ENCODE measurements at places on chromosomes 5 and 9.
A peak's percentile ranks its signal among the peaks of the same experiment; 100 is the strongest.

GRCh38 chr9:129768486-129768885 lies 15.6 kb upstream of the PTGES start:
- no peak for DNase-seq

DNA sequence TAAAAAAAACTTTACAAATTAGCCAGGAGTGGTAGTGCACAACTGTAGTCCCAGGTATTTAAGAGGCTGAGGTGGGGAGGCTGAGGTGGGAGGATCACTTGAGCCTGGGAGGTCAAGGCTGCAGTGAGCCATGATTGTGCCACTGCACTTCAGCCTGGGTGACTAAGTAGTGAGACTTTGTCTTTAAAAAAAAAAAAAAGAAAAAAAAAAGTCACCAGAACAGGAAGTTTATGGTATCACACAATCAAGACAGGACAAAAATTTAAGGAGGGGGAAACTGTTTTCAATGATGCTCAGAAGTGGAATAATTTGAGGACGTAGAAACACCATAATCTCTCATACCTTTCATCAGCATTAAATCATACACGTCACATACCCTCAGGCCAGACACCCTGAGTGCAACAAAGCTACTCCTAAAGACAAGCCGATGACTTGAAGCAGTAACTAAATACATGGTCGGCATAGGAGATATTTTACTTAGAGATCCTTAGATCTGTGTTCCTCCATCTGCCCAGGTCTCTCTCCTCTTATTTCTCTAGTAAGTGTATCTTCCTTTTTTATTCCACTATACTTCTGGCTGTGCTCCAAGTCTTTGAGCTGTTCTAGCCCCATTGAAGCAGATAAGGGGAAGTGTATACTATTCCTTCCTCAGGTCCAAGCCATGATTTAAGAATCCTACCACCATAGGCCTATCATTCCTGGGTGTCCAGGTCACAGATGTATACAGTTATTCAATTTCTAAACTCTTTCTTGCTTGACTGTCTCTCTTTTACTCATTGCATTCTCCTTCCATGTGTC lies 91.3 kb upstream of the APC start:
- DNase-seq = no peak

- DNase-seq = no peak
These were observed 169.0 kb downstream of the SYK start for GRCh38 chr9:90970608-90971007.

DNA sequence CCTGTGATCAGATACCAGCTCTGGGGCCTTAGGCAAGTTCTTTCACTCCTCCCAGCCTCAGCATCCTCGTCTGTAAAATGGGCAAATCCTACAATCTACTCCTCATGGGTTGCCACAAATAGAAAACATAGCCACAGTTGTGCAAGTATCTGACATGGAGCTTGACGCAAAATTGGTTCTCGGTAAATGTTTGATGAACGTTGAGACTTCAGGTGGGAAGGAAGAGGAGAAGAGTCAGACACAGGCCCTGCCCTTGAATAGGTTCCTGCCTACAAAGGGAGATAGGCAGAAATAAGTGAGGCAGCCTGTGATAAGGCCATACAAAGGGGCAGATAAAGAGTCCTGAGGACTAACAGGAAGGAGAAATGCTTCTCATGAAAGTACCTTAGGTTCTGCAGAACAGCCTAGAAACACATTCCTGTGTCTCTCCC lies 26.1 kb upstream of the CPEB4 start:
- no peak for DNase-seq

- DNase-seq = no peak
These were observed 481.0 kb upstream of the RGMB start for GRCh38 chr5:98292496-98292895.

GRCh38 chr5:95976606-95977005 lies 15.0 kb upstream of the ELL2 start:
- DNase-seq = no peak

DNA sequence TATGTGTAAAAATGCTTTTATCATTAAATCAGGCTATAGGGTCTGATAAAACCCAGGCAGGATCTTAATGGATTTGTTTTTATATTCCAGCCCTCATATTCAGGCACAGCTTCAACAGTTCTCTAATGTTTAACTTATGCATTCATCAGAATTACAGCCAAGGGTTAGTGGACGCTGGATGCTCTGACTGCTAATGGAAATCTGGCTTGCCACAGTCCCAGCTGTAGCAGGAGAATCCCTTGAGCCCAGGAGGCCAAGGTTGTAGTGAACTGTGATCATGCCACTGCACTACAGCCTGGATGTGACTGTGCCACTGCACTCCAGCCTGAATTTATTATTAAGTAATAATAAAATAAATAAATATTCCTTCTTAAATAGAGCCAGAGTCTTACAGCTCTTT lies 98.0 kb downstream of the SLC25A46 start:
- DNase-seq = no peak

DNA sequence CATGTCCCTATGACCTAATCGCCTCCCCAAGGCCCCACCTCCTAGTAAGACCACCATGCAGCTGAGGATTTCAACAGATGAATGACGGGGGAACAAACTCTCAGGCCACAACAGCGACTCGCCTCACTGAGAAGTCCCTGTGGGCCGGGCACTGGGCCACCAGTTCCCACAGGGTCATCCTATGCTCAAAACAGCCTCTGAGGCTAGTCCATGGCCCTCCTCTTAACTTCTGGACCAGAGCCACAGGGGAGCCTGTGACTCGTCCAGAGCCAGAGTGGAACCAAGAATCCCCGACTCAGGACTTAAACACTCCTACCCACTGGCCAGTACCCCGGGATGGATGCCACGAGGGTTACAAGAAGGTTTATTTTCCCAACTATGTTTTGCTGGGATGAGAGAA lies 12.3 kb downstream of the GFPT2 start:
- DNase-seq = no peak

DNA sequence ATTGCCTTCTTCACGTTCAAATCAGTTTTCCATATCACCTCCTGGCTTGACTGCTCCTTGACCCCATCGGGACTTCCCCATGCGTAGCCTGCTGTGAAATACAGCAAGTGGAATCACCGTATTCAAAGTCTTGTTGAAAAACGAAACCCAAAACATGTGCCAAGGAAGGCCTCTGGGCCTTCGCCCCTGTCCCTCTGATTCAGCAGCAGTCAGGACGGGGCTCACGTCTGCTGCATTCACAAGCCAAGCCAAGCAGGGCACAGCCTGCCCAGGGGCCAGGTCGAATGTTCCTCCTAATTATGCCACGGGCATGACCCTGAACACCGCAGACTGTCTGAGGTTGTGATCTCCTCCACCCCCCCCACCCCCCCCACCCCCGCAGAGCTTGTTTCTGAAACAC lies 960 bp upstream of the CTNND2 start:
- no peak for DNase-seq

DNA sequence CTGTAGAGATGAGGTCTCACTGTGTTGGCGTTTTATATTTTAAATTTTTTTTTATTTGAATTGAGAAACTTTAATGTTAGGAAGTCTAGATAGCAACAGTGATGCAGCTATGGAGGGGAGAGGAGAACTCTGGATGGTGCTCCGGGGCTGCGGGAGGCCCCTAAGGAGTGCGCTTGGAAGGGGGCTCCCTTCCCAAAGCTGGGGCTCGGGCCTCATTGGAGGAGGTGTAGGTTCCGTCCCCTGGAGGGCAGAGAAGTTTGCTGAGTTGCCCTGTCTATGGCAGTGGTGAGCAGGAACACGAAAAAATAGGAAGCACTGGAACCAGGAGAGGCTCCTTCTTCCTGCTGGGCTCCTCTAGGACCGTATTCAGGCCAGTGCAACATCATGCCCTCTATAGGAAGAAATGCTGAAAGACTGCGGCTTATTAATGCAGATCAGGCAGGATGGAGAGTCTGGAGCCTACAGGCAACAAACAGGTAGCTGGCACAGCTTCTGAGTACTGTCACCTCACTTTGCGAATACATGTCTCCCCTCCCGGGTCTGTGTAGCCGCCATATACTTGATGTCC lies 16.1 kb downstream of the AHRR start:
- DNase-seq = no peak

DNA sequence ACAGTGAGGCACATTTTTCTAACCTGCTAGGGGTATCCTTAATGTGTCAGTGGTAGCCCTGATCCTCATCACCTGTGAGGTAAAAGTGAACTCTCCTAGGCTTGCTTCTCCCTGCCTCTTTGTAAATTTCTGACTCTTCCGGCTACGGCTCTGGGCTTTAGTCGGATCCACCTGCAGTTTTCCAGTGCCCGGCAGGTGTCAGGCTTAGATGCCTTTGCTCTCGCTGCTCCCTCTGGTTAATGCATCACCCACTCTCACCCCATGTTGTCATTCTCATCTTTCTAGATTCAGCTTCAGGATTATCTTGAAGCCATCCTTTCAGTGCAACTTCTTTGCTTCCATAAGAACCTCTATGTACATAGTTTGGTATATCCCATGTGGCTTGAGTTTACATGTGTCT lies 3.6 kb downstream of the CEP78 start:
- no peak for DNase-seq

GRCh38 chr5:61274511-61274911 lies 57.5 kb upstream of the ZSWIM6 start:
- no peak for DNase-seq

GRCh38 chr5:30030101-30030500 lies 1163.4 kb upstream of the CDH6 start:
- DNase-seq = no peak

- no peak for DNase-seq
These were observed 52.2 kb downstream of the HSD17B3 start for GRCh38 chr9:96249746-96250145.

GRCh38 chr5:161380486-161380885 lies 166.0 kb downstream of the GABRB2 start:
- no peak for DNase-seq

GRCh38 chr5:73045623-73046022 lies 74.8 kb upstream of the TMEM171 start:
- DNase-seq = no peak

GRCh38 chr9:26163931-26164330 lies 485.7 kb upstream of the TUSC1 start:
- DNase-seq = no peak

- DNase-seq = no peak
These were observed 24.7 kb downstream of the NTRK2 start for GRCh38 chr9:84694248-84694647.

DNA sequence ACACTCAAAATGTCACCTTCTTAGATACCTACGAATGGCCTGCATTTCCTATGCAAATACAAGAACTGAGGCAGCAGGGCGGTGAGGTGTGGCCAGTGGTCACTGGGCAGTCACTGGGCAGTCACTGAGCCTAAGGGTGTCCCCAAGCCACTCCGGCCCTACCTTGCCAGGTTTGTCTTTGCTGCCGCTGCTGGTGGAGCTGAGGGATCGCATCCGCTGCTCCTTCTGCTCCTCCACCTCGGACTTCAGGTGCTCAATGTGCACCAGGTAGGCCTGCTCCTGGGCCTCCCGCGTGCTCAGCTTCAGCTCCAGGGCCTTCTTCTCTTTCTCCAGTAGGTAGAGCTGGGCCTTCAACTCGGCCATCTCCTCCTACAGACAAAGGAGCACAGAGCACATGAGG lies 72.3 kb downstream of the DCP2 start:
- DNase-seq = no peak

DNA sequence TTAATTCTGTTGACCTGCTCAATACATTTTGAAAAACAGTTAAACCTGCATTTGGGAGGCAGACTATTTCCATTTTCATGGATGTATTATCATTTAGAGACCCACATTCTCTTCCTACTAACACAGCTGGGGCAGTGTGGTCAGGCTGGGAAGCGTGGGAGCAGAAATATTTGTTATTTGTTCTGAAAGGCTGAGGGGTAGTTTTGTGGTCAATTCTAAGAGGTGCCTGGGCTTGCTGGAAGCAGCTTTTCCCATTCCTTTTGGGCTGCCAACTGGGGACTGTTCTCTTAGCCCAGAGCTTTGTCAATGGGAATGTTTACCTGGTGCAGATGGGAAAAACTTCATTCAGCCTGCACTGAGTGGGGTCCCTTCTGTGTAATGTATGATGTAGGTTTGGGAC lies 171.4 kb upstream of the DAP start:
- no peak for DNase-seq

GRCh38 chr5:109997161-109997560 lies 307.4 kb downstream of the MAN2A1 start:
- no peak for DNase-seq

- no peak for DNase-seq
These were observed 176.7 kb downstream of the NXNL2 start for GRCh38 chr9:88711719-88712118.

- peak; percentile 70 for DNase-seq
These were observed 16.3 kb downstream of the NMRK1 start for GRCh38 chr9:75071530-75072122.

DNA sequence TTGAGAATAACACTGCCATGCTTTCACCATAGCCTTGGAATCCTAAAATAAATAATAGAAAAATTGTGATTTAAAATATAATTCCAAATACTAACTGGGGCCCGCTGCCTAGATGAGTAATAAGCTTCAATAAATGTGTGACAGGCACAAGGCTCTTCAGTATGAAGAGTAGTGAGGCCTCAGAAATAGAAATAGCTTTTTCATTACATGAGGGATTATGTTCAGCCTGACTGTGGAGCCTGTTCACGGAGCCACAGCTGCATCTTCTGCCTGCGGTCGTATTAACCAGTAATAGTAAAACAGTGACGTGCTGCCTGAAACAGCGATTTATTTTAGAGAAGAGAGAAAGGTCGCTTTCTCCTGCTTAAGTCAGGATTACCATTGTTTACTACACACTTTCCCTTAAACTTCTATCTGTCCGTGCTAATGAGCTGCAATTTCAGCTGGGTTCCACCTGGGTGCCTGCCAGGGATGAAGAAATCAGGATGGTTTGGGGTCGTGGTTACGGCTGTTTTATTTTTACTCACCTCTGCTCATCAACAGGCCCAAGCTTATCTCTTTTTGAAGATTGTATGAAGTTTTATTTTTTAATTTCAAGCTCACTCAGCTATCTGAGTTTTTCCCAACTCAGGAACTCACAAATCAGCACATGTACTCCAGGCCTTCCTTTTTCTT lies 284.9 kb upstream of the WWC1 start:
- DNase-seq = no peak

- no peak for DNase-seq
These were observed 70.0 kb upstream of the PPP1R26 start for GRCh38 chr9:135409286-135410200.

DNA sequence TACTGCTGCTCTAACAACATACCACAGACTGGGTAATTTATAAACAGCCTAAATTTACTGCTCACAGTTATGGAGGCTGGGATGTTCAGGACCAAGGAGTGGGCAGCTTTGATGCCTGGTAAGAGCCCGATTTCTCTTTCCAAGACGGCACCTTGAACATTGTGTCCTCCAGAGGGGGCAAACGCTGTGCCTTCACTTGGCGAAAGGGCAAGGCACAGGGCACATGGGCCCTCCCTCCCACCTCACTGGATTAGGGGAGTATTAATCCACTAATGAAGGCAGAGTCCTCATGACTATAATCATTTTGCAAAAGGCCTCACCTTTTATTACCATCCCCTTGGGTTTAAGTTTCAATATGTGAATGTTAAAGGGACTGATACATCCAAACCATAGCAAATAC lies 397.7 kb downstream of the TMEM38B start:
- DNase-seq = no peak

DNA sequence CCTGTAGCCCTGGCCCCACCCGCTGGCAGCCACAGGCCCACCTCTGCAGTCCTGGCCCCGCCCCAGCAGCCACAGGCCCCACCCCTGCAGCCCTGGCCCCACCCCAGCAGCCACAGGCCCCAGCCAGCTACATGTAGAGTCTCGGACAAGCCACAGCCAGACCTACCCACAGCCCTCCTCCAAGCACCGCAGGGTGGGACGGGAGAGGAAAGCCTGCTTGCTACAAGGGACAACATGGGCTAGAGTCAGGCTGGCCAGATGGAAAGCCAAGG lies 49.5 kb upstream of the SARDH start:
- no peak for DNase-seq

- no peak for DNase-seq
These were observed 561.4 kb downstream of the ISL1 start for GRCh38 chr5:51944500-51945125.

- no peak for DNase-seq
These were observed 7.0 kb upstream of the WHRN start for GRCh38 chr9:114511978-114512874.

Measured in activated CD8-positive, alpha-beta memory T cell treated with anti-CD3 and anti-CD28 coated beads, Interleukin-2, amount 50 U/mL, for 48 hours (primary cell).